ENCODE measurements at places on chromosomes 1 and 21.

DNA sequence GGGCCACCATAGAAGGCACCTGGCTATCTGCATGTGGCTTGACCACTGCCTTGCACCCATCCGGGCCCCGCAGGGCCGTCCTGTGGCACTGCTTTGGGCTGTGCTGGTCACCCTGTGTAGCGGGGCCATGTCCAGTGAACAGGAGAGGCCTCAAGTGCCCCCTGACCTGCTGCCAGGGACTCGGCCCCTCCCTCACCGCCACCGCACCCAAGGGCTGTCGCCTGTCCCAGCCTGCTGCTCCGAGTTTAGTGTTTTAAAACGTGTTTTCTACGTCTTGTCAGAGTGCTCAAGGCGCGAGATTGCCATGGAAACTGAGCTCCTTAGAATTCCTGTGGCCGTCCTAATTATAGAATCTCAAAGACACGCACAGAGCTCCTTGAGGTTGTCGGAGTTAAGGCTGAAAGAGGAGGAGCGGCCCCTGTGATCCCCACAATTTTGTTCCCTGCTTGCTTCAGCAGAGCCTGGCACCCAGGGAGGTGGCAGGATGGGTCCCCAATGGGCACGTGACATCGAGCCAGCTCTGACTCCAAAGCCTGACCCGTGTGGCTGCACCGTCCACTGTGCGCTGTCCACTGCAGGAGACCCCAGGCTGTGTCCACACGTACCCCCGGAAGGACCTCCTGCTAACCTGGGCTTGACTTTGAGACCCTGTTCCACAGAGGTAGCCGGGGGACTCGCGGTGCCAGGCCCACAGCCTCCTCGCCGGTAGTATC lies 66.2 kb downstream of the FAAP20 start:
- no peak for DNase-seq

- DNase-seq: no peak
Measured at GRCh38 chr1:53172426-53173128, 24.0 kb upstream of the CPT2 start.

DNA sequence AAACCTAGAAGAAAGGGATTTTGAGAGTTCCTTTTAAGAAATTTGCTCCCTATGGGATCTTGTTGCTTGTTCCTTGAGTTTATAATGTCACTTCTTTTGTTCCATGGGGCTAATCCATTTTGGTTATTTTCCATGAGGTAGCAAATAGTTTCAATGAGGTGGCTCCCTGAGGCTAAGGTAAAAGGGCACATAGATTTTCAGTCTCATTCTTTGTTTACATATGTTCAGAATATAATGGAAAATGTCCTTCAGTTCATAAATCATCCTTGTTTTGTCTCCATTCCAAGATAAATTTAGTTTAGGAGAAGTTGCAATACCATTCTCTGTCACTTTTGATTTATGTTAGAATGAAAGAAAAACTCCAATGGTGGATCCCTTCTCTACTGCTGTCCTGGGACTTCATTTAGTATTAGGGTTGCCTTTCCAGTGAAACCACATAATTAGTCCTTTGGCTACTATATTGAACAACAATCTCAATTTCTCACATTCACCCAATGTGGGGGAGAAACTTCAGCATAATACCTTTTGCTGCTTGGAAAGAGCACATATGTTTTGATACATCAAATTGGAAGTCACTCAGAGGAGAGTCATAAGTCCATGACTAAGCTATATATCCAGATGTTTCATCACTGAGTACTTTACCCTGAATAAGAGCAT lies 80.9 kb upstream of the ADAMTS5 start:
- DNase-seq: no peak

- no peak for DNase-seq
Measured at GRCh38 chr21:38952890-38953289, 147.2 kb downstream of the ETS2 start.
